HS-5 (cell line): ENCODE measurements at places on chromosomes 11 and 22.

GRCh38 chr11:15185021-15185420, 70.3 kb downstream of the INSC start:
- DNase-seq: no peak

DNA sequence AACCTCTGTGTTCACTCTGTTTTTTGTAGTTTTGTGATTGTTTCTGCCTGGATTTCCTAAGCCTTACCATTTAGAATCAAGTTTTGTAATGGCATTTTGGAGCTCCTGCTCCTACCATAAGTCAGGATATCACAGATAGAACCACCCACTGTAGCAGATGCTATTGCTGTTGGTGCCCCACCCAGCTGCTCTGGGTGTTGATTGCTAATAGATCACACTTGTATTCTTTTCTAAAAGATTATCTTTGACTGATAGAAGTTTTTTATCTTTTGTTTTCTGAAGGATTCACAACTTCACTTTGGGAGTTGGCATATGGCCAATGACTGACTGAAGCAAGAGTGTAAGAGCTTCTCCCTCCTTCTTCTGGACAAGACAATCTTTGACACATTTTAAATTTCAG, 76.0 kb downstream of the EHF start:
- DNase-seq: no peak

DNA sequence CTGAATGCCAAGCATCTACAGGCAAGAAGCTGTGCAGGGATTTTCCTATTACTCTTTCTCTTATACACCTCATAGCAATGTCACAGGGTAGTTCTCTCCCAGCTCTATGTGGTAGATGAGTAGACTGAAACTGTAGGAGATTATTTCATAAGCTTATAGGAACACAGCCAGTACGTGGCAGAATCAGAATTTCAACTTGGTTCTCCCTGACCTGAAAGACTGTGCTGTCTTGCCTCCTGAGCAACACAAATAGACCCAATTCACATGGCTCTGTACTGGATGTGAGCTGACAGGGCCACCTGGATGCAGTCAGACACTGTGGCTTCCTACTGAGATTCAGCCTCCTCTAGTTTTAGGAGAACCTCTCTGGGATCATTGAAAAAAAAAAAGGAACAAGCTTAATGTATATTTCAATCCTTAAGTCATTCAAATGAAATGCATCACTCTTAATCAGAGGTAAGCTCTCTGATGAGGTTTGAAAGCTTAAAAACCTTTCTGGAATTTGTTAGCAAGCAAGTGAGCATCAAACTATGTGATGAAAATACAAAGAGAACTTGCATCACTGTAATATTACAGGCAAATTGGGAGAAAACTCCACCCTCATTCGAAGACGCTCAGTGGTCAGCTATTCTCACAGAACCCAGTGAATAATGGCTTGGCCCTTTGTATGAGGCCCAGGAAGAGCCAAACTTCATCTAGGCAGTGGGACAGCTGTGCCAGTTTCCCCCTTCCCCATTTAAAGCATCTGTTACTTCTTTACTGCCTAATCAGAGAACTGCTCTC, 1039.3 kb downstream of the NTM start:
- DNase-seq: peak; percentile 10

DNA sequence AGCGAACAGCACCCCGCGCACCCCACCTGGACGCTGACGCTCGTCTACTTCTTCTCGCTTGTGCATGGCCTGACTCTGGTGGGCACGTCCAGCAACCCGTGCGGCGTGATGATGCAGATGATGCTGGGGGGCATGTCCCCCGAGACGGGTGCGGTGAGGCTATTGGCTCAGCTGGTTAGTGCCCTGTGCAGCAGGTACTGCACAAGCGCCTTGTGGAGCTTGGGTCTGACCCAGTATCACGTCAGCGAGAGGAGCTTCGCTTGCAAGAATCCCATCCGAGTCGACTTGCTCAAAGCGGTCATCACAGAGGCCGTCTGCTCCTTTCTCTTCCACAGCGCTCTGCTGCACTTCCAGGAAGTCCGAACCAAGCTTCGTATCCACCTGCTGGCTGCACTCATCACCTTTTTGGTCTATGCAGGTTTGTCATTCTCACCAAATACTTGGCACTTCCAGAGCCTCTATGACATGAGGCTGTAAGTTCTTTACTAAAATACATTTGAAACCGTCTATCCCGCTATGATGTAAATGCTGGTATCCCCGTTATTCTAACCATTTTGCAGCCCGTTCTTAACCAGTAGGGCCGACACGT, 535 bp downstream of the AQP11 start:
- peak; percentile 3 for DNase-seq

GRCh38 chr22:39470451-39471291, 13.9 kb downstream of the MGAT3 start:
- no peak for DNase-seq

GRCh38 chr11:14614091-14614622, 29.4 kb upstream of the PDE3B start:
- no peak for DNase-seq

DNA sequence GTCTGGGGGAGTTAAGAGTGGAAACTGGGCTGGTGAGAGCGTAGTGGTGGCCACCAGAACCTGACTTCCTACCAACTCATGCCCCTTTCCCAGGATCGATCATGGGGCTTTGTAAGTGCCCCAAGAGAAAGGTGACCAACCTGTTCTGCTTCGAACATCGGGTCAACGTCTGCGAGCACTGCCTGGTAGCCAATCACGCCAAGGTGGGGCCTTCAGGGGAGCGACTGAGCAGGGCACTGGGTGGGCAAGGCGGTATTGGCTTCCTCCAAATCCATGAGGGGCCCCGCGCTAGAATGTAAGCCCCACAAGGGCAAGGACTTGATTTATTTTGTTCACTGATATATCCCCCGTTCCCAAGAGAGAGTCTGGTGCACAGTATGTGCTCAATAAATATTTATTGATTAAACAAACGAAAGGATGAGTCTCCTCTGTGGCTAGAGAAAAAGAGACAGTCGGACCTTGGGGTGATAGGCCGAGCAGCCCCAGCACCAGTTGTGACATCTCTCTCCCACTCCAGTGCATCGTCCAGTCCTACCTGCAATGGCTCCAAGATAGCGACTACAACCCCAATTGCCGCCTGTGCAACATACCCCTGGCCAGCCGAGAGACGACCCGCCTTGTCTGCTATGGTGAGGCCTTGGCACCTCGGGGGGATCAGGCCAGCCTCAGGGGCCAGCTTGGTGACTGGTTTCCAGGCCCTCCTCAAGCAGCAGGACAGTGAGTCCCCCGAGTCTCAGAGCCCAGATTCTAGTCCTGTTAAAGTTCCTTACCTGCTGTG, 765 bp downstream of the ZFPL1 start:
- no peak for DNase-seq

GRCh38 chr22:44460287-44460686, 37.7 kb downstream of the RTL6 start:
- DNase-seq: no peak

DNA sequence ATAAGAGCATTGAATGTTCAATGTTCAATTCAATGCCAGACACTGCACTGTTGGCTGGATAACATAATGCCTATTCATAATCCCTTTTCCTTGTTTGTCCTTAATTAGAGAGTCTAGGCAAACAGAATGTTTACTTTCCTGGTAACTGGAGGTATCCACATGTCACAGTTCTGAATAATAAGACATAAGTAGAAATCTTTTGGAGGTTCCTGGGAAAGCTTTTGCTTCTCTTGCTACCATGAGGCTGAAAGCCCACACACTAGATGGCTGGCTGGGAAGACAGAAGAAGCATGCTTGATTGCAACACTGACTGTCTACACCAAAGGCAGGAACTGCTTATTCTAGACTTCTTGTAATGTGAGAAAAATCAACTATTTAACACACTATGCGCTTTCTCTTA, 79.5 kb downstream of the GAB2 start:
- DNase-seq: no peak
